ENCODE measurements at places on chromosomes 3 and 15. TPM values are rescaled to one million over a fixed set of nuclear protein-coding genes. Genes with fewer than 3 reads are reported as not detected.

The CHAC1 gene
- 1.3 TPM for total RNA-seq

The CCR8 gene
- total RNA-seq = not detected

GRCh38 chr3:14863333-14864100 is 44.8 kb downstream of the FGD5 start:
- no peak for DNase-seq

DNA sequence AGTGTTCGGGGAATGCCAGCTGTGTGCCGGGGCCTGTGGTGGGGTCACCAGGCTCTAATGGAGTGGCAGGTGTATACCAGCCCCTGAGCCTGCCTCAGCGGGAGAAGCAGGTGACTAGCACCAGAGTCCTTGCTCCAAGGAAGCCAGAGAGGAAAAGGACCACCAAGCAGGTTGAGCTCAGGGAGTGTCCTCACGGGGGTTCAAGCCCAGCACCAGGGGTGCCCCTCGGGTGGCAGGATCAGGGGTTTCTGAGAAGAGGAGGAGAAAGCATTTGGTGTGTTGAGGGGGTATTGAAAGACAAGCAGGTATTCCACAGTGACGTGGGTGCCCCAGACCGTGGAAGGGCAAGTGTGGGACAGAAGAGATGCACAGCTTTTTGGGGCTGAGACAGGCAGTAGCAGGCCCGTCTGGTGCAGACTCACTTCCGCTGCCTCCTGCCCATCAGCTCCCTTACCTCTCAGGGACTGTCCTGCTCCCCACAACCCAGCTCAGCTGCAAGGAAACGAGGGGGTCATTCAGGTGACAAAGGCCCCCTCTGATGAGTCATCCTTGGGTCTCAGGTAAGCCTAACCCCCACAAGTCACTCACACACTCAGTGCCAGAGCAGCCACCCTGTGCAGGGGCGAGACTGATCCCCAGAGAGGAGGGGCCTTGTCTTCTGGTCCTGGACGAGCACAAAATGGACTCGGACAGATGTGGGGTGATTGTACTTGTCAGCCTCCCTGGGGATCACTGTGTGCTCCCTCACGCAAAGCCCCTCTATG is 21.4 kb upstream of the POC1A start:
- DNase-seq = no peak

GRCh38 chr3:52794612-52795099 is at the start of gene ITIH3:
Gene ITIH3, plus strand, starts transcription at chr3:52794796. Its CDS starts 8 bp downstream, at chr3:52794804.
- DNase-seq = no peak

GRCh38 chr15:34304613-34305012 is 33.0 kb downstream of the SLC12A6 start:
- DNase-seq = no peak

DNA sequence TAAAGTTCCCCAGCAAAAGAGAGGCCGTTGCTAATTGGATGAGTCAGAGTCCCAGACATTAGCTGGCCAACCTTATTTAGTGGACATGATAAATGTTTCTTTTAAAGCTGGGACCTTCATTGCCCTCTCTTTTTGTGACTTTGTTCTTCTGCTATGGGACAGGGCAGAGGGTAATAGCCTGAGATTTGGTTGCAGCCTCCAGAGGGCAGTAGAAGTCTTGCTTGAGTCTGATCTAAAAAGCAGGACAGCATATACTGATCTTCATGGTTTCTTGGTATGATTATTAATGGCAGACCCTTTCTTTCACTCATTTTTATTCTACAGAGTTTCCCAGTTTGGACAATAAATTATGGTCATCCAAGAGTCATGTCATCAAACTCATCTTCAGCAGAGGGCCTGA is 25.1 kb upstream of the ZKSCAN7 start:
- no peak for DNase-seq

DNA sequence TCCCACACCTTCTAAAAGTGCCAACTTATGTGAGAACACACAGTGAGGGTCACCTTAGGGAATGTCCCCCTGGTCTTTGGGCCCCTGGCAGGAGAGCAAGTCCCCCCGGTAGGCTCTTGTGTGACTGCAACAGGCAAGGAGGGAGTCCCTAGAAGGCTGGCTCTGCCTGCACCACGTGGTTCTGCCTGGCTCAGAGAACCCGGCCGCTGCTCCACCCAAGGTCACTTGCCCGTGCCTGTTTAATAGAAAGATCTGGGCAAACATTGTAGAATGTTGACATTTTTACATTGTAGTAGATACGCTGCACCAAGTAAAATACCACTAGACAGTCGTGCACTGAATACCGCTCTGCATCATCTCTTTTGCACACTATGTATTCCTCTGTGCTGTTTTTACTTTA is 21.9 kb downstream of the GABRA5 start:
- no peak for DNase-seq

The SNTN gene
- not detected for total RNA-seq

- DNase-seq = no peak
Observed at GRCh38 chr3:45191424-45191823, 34.7 kb downstream of the TMEM158 start.

- no peak for DNase-seq
Observed at GRCh38 chr3:48966876-48967361, 23.1 kb upstream of the P4HTM start.

DNA sequence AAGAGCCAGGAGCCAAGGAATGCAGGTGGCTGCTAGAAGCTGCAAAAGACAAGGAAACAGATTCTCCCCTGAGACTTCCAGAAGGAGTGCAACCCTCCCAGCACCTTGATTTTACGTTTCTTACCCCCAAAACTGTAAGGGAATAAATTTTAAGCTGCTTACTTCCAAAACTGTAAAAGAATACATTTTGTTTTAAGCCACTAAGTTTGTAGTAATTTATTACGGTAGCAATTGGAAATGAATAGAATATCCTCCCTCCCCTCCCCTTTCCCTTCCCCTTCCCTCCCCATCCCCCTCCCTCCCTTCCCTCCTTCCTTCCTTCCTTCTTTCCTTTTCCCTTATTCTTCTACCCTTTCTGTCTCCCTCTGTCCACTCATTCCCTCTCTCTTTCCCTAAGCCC is 203.7 kb upstream of the CFAP20DC start:
- DNase-seq = no peak

The HTR3E gene
- total RNA-seq = not detected

DNA sequence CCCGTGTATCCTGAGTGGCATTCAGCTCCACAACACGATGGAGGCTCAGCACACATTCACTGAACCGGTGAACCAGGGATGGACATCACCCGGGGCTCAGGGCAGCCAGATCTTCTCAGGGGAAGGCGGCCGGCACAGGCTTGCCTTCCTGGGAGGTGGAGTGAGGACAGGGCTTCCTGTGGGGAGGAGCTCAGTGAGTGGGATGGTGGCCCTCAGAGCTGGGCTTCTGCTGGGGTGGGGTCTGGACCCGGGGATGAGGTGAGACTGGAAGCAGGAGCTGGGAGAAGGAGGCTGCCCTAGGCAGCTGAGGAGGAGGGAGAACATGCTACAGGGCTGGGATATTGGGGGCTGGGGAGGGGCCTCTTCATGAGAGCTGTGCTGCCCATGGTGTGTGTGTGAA is 58.5 kb upstream of the PRR23E start:
- no peak for DNase-seq

DNA sequence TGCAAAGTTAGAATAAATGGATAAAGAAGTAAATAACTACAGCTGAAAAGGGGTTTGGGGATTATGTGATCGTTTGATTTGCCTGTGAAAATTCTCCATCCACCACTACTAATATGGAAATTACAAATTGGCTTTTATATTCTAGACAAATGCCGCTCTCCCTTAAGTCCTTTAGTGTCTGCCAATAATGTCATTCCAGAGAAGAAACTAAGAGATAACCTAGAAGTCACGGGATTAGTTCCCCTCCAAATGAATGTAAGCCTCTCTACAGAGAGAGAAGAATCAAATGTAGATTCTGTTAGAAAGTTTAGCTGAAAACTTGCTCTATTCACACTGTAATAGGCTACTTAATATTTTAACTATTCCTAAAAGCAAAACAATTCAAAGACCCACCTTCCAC is 92.0 kb downstream of the ALDH1A2 start:
- DNase-seq = no peak

The SPTSSB gene
- 0.25 TPM for total RNA-seq

GRCh38 chr3:41111011-41111410 is 88.3 kb upstream of the CTNNB1 start:
- DNase-seq = no peak

The C2CD4B gene
- 1.9 TPM for total RNA-seq

The KIF9 gene
- total RNA-seq = 13.5 TPM

DNA sequence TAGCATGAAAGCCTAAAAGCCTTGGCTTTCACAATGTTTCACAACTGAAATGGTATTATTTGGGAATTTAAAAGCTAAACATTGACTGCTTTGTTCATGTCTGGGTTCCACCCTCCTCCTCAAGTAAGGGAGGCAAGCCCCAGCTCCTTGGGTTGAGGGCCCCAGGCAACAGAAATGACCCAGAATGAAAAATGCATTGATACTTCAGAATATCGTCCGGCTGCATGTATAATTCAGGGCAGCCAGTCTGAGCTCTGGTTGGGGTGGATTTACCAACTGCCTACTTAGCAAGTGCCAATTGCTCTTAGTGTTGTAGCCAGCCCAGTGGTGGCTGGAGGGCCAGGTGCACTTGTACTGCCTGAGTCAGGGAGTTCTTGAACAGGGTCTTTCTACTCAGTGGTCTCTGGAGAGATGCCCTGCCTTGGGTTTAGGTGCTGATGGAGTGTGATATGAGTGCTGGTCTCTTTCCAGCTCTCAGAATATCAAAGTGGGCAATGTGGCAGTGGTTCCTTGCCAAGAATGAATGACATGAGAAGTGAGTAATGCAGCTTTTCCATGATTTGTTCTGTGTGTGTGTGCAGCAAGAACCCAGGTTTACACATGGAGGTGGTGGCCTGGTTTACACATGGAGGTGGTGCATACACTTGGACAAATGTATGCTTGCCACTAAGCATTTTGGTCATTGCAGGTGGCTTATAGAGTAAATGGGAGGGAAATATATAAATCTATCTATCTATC is 40.9 kb upstream of the ADAMTSL3 start:
- no peak for DNase-seq

DNA sequence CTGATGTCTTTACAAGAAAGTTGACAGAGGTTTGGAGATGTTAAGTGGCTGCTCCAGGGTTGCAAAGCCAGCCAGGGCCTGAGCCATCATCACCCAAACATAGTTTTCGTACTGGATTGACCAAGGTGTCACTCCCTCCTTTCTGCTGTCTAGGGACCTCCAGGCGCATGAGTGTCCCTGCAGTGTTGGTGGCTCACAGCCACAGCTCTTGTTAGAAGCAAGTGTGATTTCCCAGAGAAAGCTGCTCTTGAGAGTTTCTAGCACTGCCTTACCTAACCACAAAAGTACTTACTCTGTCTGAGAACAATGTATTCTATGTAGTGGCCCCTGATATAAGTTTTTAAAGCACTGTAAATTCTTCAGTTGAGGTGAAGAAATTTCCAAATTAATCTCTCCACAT is 144.1 kb downstream of the SOX2 start:
- no peak for DNase-seq

The ISLR gene
- total RNA-seq = 12.7 TPM

GRCh38 chr15:29944925-29945324 is 122.7 kb upstream of the TJP1 start:
- DNase-seq = no peak

The CHRFAM7A gene
- total RNA-seq = 2.4 TPM

The AHSG gene
- total RNA-seq = not detected

- DNase-seq = no peak
Observed at GRCh38 chr3:141021261-141021660, 29.9 kb upstream of the SPSB4 start.

The TLR9 gene
- 0.66 TPM for total RNA-seq

The SEMA7A gene
- 1.5 TPM for total RNA-seq

GRCh38 chr15:29043736-29044502 is 158.1 kb downstream of the APBA2 start:
- no peak for DNase-seq

The DNAH12 gene
- total RNA-seq = 0.16 TPM

GRCh38 chr15:66101715-66102395 is 151.7 kb downstream of the MEGF11 start:
- no peak for DNase-seq

The ZNF80 gene
- total RNA-seq = not detected

DNA sequence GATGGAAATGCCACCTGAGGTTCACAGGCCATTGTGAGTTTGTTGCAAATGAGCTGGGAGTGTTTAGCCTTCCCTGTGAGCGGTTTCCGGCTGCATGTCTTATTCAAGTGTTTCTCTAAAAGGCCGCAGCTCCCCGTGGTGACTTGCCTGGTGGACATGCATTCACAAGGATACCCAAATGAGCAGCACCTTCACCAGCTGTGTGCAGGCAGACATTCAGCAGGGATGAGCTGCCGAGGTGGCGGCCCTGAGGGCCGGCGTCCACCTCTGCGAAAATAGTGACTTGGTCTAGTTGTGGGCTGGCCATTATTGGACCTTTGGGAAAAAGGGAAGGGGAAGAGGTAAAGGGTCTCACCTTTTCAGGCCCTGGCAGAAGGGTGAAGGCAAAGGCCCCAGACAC is 23.4 kb downstream of the SPSB4 start:
- DNase-seq = no peak

DNA sequence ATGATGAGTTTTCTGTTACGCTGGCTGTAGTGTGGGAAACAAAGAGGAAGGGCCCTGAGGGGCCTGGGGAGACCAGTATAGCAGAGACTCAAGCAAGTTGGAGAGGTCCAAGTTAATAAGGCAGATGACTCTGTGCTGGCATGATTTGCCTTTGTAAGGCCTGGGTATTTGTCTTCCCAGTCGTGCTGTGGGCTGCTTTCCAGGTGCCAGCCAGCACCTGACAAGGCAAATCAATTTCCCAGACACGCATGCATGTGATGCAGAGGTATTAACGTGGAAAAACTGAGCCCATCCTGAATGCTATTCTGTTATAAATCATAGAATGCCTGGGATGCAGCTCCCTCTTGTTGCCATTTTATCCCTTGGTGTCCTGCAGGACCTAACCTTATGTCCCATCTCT is 175.6 kb downstream of the MFSD1 start:
- no peak for DNase-seq

DNA sequence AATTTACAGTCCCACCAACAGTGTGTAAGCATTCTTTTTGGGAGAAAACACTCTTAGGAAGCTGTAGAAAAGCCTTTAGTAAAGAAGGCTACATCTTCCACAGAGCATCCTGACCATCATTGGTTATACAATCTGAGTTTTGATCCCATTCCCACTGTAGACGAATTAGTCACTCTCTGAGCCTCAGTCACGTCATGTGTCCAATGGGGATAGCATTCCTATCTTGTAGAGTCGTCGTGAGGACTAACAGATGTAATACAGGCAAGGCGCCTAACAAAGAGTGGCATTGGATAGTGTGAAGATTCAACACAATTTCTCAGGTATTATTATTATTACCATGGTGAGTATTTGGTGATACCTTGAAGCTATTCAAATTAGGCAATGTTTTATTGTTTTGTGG is 44.0 kb upstream of the ALDH1A3 start:
- no peak for DNase-seq

The KLHL40 gene
- total RNA-seq = 0.22 TPM

The PRTG gene
- total RNA-seq = 0.69 TPM

GRCh38 chr3:11152301-11152700 is 2.0 kb upstream of the HRH1 start:
- DNase-seq = no peak

The LRRC2 gene
- total RNA-seq = 114 TPM

- no peak for DNase-seq
Observed at GRCh38 chr3:25897019-25897418, 107.1 kb downstream of the OXSM start.
